ENCODE measurements at places on chromosomes 6 and 20. TPM values are rescaled to one million over a fixed set of nuclear protein-coding genes. Genes with fewer than 3 reads are reported as not detected.

The PARD6B gene
- total RNA-seq = 6.5 TPM

The KCNK16 gene
- not detected for total RNA-seq

The SYNDIG1 gene
- total RNA-seq = under 0.01 TPM

The TNF gene
- total RNA-seq = under 0.01 TPM

The IL17A gene
- not detected for total RNA-seq

The OR12D3 gene
- total RNA-seq = not detected

The GABRR2 gene
- total RNA-seq = 0.32 TPM

The TMEM170B gene
- 2.3 TPM for total RNA-seq

The LHFPL5 gene
- not detected for total RNA-seq

The ADTRP gene
- 1.3 TPM for total RNA-seq

The RALGAPB gene
- total RNA-seq = 38.3 TPM

The COL21A1 gene
- under 0.01 TPM for total RNA-seq

The WFDC2 gene
- not detected for total RNA-seq

The SSTR4 gene
- total RNA-seq = not detected

The TP53INP2 gene
- total RNA-seq = 4.2 TPM

The EPB41L1 gene
- total RNA-seq = 9.1 TPM

The AURKA gene
- 22.9 TPM for total RNA-seq

The UBR2 gene
- 18.4 TPM for total RNA-seq

The HCK gene
- not detected for total RNA-seq

The CLPSL1 gene
- not detected for total RNA-seq

The EYA4 gene
- under 0.01 TPM for total RNA-seq

The THEMIS gene
- under 0.01 TPM for total RNA-seq

The RIMS4 gene
- under 0.01 TPM for total RNA-seq

The BMP7 gene
- total RNA-seq = not detected

The SNRNP48 gene
- total RNA-seq = 11.0 TPM

The TBX18 gene
- total RNA-seq = 3.0 TPM

The RBBP8NL gene
- not detected for total RNA-seq

The LIN28B gene
- total RNA-seq = 5.6 TPM

The GPR6 gene
- not detected for total RNA-seq

The BAK1 gene
- 30.7 TPM for total RNA-seq

The ADAM33 gene
- total RNA-seq = 44.8 TPM

The MAFB gene
- total RNA-seq = 0.64 TPM

The RHAG gene
- total RNA-seq = not detected

The TP53TG5 gene
- not detected for total RNA-seq

The MICAL1 gene
- total RNA-seq = 55.3 TPM

The SAMD3 gene
- 5.5 TPM for total RNA-seq

The PLCB1 gene
- 19.0 TPM for total RNA-seq

The TRIM10 gene
- not detected for total RNA-seq

The TMEM244 gene
- not detected for total RNA-seq

The TMEM217 gene
- 2.9 TPM for total RNA-seq

The SLC25A27 gene
- total RNA-seq = 2.6 TPM

The ERVFRD-1 gene
- total RNA-seq = not detected

All from fibroblast of villous mesenchyme (primary cell).